ENCODE measurements at places on chromosomes 1 and 21. TPM values are rescaled to one million over a fixed set of nuclear protein-coding genes. Genes with fewer than 3 reads are reported as not detected.
A peak's percentile ranks its signal among the peaks of the same experiment; 100 is the strongest.

DNA sequence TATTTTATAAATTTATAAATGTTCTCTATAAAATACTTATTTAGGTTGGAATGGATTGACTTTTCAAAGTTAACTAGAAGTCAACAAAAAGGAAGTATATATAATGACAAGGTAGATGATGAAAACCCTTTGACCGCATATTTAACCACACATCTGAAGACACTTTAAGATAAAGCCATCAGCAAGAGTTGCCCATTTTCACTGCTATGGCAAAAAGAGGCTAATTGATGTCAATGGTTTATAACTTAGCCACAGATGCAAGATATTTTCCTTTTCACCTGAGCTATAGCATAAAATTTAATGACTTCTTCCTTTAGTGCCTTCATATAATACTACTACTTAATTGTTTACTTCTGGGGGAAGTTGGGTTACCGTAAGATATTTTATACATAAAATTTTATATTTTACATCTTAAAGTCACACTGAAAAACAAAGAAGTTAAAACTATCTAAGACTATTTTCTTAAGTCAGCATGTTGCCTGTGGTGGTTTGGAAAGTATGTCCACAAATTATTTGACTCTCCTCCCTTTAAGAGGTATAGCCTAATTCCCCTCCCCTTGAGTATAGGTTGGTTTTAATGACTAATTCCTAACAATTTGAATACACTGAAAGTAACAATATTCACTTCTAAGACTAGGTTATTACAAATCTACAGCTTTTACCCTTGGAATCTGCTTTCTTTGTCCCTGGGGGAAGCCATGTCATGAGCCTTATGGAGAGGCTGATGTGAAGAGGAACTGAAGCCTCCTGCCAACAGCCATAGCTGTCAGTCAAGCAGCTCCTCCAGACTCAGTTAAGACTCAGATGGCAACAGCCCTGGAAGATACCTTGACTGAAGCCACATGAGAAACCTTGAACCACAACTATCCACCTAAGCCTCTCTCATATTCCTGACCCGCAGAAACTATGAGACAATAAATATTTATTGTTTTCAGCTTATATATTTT, 40.3 kb upstream of the LRRC8B start:
- no peak overlapping the region for H3K27ac ChIP-seq
- no peaks in the 10 kb centered on the region for H3K36me3 ChIP-seq
- no peaks in the 10 kb centered on the region for H3K27me3 ChIP-seq
- H3K4me1 ChIP-seq: no peaks in the 10 kb centered on the region
- DNase-seq: no peak

GRCh38 chr1:61337441-61337951, 255.1 kb downstream of the NFIA start:
- peak overlapping the region; percentile 89 for H3K27ac ChIP-seq
- DNase-seq: no peak
- no peaks in the 10 kb centered on the region for H3K27me3 ChIP-seq
- peaks cover 3% of the 10 kb centered on the region for H3K36me3 ChIP-seq
- peak overlapping the region; percentile 43 for H3K4me3 ChIP-seq

DNA sequence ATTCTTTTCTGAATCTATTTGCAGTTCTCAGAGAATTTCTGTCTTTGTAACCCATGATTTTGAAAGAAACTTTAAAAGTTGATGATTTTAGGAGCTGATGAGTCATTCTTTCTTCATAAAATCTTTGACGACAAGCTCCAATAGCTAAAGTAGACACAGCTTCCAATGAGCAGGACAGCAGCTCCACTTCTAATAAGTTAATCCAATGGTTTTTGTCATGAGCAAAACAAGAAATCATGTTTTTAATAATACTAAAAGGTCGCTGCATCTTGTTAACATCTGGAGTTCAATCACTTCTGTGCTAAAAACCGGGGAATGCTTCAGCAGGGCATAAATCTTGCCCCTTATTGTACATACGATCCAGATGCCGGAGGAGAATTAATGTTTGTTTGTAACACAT, 48.9 kb upstream of the GORAB start:
- DNase-seq: no peak
- H3K4me1 ChIP-seq: no peaks in the 10 kb centered on the region
- no peak overlapping the region for H3K4me3 ChIP-seq
- no peak overlapping the region for H3K27ac ChIP-seq

- no peaks in the 10 kb centered on the region for H3K36me3 ChIP-seq
- DNase-seq: no peak
- H3K4me3 ChIP-seq: no peak overlapping the region
- H3K27me3 ChIP-seq: no peaks in the 10 kb centered on the region
These were observed 1348.4 kb downstream of the NCAM2 start for GRCh38 chr21:22346576-22346975.

- no peaks in the 10 kb centered on the region for H3K36me3 ChIP-seq
- no peaks in the 10 kb centered on the region for H3K27me3 ChIP-seq
- no peak overlapping the region for H3K4me3 ChIP-seq
- no peaks in the 10 kb centered on the region for H3K4me1 ChIP-seq
These were observed 88.9 kb downstream of the TMEM53 start for GRCh38 chr1:44585315-44585920.

- no peaks in the 10 kb centered on the region for H3K27me3 ChIP-seq
- no peak overlapping the region for H3K4me3 ChIP-seq
- no peaks in the 10 kb centered on the region for H3K36me3 ChIP-seq
- DNase-seq: no peak
These were observed 79.4 kb upstream of the ACTRT2 start for GRCh38 chr1:2941907-2942306.

- no peak overlapping the region for H3K4me3 ChIP-seq
- no peak overlapping the region for H3K27ac ChIP-seq
- H3K36me3 ChIP-seq: no peaks in the 10 kb centered on the region
These were observed 39.1 kb downstream of the KCNJ6 start for GRCh38 chr21:37877171-37877570.

GRCh38 chr1:77089756-77090155, 129.5 kb downstream of the PIGK start:
- H3K27ac ChIP-seq: no peak overlapping the region
- no peak for DNase-seq
- H3K4me1 ChIP-seq: no peaks in the 10 kb centered on the region
- H3K4me3 ChIP-seq: no peak overlapping the region
- H3K27me3 ChIP-seq: no peaks in the 10 kb centered on the region

DNA sequence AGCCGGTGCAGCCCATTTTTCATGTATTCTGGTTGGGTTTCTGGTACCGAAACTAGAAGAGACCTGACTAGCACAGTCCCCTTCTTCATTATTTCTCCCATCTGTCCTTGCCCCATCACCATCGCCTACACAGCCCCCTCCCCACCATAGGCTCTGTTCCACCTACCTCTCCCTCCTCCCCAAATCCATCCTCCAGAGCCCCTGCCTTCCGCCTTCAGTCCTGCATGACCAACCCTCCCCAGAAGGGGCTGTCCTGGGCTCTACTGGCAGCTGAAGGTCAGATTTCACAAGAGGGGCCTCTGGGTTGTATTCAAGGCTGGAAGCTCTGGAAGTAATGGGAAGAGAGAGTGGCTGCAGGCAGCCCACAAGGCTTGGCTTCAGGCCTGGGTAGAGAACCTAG, 55.2 kb downstream of the SDC3 start:
- no peaks in the 10 kb centered on the region for H3K27me3 ChIP-seq
- no peaks in the 10 kb centered on the region for H3K4me1 ChIP-seq
- DNase-seq: no peak
- no peaks in the 10 kb centered on the region for H3K36me3 ChIP-seq
- H3K4me3 ChIP-seq: no peak overlapping the region

GRCh38 chr1:241722947-241723346, 70.9 kb downstream of the WDR64 start:
- H3K36me3 ChIP-seq: no peaks in the 10 kb centered on the region
- no peaks in the 10 kb centered on the region for H3K4me1 ChIP-seq

DNA sequence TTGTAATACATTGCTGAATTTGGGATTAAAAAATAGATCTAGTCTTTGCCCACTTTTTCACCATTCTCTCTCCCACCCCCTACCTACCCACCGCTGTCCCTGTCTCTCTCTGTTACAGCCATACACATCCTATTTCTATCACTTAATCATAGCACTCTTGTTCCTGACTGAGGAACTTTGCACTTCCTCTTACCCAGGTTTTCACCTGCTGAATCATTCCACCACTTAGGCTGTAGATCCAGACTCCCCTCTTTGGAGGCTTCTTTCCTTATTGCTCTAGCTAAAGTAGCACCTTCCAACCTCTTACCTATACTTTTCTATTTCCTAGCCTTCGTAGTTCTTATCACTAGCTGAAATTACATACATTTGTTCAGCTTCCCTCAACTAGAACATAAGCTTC, 59.6 kb downstream of the ATP6V1G3 start:
- no peaks in the 10 kb centered on the region for H3K36me3 ChIP-seq
- no peaks in the 10 kb centered on the region for H3K27me3 ChIP-seq
- no peak for DNase-seq
- no peak overlapping the region for H3K4me3 ChIP-seq
- H3K4me1 ChIP-seq: no peaks in the 10 kb centered on the region

DNA sequence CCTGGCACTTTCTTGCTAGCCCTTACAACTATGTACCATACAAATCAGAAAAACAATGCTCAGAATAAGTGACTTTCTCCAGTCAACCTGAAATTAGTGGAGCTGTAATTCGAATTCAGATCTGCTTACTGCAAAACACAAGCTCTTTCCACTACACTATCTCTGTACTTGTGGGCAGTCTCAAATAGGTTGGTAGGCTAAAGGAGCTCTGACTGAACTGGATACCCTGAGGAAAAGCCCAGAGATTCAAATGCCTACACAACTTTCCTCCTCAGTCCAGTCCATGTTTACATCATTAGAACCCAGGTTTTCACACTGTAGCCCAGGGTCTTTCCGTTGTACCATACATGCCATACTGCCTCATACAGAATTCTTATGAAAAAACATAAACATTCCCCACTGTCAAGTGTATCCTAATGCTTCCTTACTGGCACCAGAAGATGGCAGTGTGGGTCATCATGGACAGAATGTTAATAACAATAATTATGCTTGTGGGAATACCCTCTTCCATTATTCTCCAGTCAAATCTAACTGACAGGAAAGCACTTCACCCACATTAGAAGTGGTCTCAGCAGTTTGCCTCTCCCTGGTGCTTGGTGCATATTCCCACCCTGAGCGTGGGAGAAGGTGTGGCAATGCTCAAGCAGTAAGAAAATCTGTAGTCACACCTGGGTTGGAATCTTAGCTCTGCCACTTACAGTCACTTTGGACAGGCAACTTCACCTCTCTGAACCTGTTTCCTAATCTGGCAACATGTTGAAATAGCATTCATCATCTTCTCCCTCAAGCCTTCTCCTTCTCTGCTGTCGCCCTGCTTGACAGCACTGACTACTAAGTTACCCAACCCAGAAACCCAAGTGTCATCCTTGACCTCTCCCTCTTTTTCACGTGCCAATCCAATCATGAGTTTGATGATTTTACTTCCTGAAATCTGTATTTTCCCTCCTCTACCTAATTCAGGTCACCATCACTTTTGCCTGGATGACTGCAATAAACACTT, 14.4 kb upstream of the ZFYVE9 start:
- no peaks in the 10 kb centered on the region for H3K36me3 ChIP-seq
- no peak for DNase-seq
- no peaks in the 10 kb centered on the region for H3K4me1 ChIP-seq
- H3K27ac ChIP-seq: no peak overlapping the region
- H3K4me3 ChIP-seq: no peak overlapping the region

DNA sequence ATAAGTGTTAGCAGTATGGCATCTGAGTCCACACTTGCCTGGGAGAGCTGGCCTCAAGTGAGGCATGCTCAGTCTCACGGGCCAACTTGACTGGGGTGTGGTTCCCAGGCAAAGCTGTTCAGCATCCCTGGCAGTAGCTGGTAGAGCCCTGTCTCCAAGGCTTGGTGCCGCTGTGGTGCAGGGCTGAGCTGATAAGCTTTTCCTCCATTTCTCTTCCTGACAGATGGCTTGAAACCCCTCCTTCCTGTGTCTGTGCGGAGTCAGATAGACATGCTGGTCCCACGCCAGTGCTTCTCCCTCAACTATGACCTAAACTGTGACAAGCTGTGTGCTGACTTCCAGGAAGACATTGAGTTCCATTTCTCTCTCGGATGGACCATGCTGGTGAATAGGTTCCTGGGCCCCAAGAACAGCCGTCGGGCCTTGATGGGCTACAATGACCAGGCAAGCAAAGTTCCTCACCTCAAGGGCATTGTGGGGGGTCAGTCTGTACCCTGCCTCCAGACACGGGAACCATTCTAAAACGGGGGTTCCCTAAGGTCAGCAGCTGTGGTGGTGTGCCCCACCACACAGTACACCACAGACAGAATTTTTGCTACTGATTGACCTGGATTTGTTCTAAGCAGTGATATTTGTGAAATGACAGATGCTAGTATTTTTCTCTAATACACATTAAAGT, 13.7 kb upstream of the MIIP start:
- H3K4me3 ChIP-seq: no peak overlapping the region
- peaks cover 83% of the 10 kb centered on the region for H3K36me3 ChIP-seq
- DNase-seq: no peak
- H3K4me1 ChIP-seq: no peaks in the 10 kb centered on the region
- H3K27ac ChIP-seq: no peak overlapping the region

The FAM72D gene
- total RNA-seq: not detected

The INAVA gene
- 1.8 TPM for total RNA-seq

The KRTAP19-1 gene
- total RNA-seq: not detected

The AVPR1B gene
- total RNA-seq: not detected

The RXFP4 gene
- not detected for total RNA-seq

The MIXL1 gene
- total RNA-seq: not detected

The AMY2A gene
- total RNA-seq: not detected
